ENCODE measurements at places on chromosomes 2 and 18.

- no peak for DNase-seq
These were observed 426.3 kb upstream of the PKDCC start for GRCh38 chr2:41621563-41621962.

DNA sequence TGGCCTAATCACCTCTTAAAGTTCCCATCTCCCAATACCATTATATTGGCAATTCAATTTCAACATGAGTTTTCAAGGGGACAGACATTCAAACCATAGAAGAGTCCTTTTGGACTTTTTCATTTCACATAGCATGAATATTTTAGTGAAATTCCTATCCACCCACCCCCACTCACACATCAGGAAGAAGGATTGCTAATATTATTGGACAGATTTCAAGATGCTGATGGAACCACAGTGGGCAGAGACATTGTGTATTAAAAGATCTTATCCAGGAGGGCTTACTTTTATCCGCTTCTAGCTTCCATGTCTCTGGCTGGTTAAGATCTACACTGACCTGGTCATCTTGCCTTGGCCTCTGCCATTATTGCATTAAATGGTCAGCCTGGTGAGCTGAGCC is 297.4 kb upstream of the ACVR2A start:
- no peak for DNase-seq

GRCh38 chr2:221104361-221104811 is 467.7 kb downstream of the EPHA4 start:
- DNase-seq: no peak

DNA sequence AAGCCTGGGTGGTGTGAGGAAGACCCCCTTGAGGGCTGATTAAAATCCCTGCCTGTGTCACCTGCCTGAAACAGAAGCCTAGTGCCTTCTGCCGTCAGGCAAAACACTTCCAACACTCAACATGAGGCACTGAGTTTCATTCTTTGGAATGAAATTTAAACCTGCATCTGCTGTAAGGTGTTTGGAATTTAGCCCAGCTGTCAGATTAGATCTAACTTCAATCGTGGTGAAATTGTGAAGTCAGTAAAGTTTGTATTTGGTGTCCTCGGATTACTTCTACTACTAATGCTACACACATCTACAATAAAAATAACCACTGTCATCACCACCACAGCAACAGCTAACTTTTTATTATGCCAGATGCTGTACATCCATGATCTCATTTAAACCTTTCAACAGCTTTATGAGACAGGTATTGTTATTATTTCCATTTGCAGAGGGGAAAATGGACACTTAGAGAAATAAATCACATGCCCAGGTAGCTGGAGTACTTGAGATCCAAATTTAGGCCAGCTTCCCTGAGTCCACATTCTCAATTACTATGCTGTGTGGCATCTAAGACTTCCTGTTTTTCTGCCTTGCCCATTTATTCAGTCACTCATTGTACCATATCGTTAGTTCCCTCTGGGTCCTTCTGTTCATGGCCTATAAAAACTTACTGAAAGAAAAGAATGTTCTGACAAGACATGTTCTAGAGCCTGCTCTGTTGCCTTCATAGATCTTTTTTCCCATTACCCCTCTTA is 98.2 kb upstream of the GCFC2 start:
- DNase-seq: no peak

DNA sequence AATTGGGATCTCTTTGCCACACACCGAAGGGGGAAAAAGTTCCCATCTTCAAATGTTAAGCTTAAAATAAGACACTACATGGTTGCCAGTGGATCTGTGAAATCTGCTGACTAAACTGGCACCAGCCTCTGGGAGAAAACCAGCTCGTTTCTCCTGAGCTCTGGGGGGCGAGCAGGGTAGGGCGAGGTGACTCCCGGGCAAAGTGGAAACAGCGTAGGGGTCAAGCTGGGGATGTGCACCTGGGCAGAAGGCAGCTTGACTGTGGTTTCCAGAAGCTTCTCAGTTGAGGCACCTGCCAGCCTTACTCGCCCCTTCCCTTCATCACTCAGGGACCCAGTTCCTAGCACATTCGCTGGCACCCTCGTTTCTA is 62.8 kb downstream of the SFXN5 start:
- DNase-seq: no peak

- DNase-seq: no peak
These were observed 2.2 kb upstream of the SSB start for GRCh38 chr2:169796441-169796840.

DNA sequence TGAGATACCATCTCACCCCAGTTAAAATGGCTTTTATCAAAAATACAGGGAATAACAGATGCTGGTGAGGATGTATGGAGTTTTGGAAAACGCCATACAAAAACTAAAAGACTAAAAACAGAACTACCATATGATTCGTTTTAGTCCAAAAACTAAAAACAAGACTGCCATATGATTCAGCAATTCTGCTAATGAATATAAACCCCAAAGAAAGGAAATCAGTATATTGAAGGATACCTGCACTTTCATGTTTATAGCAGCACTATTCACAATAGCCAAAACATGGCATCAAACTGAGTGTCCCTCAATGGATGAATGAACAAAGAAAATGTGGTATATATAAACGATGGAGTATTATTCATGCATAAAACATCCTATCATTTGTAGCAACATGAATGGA is 224.4 kb upstream of the MC4R start:
- no peak for DNase-seq

GRCh38 chr18:80112624-80113248 is 3.7 kb downstream of the ADNP2 start:
- DNase-seq: no peak

GRCh38 chr18:60676815-60677214 is 304.2 kb upstream of the MC4R start:
- no peak for DNase-seq

Data from stimulated activated CD8-positive, alpha-beta memory T cell treated with anti-CD3 and anti-CD28 coated beads, Interleukin-7, amount 100 ng/mL, for 1 hour (primary cell).